ENCODE measurements at places on chromosomes 1 and 21.

- no peak overlapping the region for H3K4me3 ChIP-seq
- no peaks in the 10 kb centered on the region for H3K4me1 ChIP-seq
- no peak for DNase-seq
- H3K36me3 ChIP-seq: no peaks in the 10 kb centered on the region
- H3K27me3 ChIP-seq: no peaks in the 10 kb centered on the region
These were observed 340.1 kb upstream of the RGS18 start for GRCh38 chr1:191818198-191818597.

- no peaks in the 10 kb centered on the region for H3K4me1 ChIP-seq
- no peaks in the 10 kb centered on the region for H3K36me3 ChIP-seq
- no peak overlapping the region for H3K27ac ChIP-seq
- no peak for DNase-seq
- no peaks in the 10 kb centered on the region for H3K27me3 ChIP-seq
- H3K4me3 ChIP-seq: no peak overlapping the region
These were observed 11.8 kb upstream of the MARK1 start for GRCh38 chr1:220516014-220516721.

DNA sequence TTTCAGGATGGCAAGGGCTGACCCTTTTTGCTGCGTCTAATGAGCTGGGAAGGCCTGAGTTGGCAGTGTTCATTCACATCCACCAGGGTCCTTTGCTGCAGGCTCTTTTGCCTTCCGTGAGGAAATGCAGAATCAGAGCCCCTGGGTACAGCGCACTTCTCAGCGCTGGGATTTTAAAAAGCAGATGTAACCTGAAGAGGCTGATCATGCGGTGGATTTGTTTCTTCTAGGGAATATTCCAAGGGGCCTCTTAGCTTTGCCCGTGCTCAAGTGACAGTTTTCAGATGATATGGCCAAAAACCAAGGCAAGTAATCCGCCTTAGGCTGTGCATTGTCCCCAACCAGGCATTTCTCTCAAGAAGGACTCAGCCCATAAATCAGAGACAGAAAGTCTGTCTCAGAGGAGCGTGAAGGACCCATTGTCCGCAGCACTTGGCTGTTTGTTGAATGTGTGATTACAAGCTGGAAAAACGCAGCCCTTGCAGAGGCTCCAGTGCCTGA is 237.6 kb downstream of the PTPRC start:
- H3K36me3 ChIP-seq: no peaks in the 10 kb centered on the region
- no peaks in the 10 kb centered on the region for H3K27me3 ChIP-seq
- no peak for DNase-seq
- no peak overlapping the region for H3K4me3 ChIP-seq

- H3K4me1 ChIP-seq: no peaks in the 10 kb centered on the region
- no peak overlapping the region for H3K4me3 ChIP-seq
- H3K36me3 ChIP-seq: no peaks in the 10 kb centered on the region
- DNase-seq: no peak
These were observed 23.3 kb downstream of the SHISA4 start for GRCh38 chr1:201911826-201912571.

- H3K27ac ChIP-seq: no peak overlapping the region
- H3K27me3 ChIP-seq: no peaks in the 10 kb centered on the region
- no peaks in the 10 kb centered on the region for H3K4me1 ChIP-seq
- no peak overlapping the region for H3K4me3 ChIP-seq
These were observed 193.8 kb downstream of the AK5 start for GRCh38 chr1:77475641-77476040.

DNA sequence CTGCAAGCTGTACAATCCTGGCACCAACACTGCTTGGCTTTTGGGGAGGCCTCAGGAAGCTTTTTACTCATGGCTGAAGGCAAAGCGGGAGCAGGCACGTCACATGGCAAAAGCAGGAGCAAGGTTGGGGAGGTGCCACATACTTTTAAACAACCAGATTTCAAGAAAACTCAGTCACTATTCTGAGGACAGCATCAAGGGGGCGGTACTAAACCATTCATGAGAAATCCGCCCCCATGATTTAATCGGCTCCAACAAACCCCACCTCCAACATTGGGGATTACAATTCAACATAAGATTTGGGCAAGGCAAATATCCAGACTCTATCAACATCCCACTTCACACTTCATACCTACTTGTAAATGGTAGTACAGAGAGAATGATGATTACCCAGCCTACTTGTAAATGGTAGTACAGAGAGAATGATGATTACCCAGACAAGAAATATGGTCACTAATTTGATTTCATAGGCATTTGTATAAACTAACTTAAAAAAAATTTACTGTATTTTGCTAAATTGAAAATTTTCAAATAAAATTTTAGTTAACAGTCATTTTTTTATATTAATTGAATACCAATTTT is 24.9 kb downstream of the ATP5PF start:
- H3K4me3 ChIP-seq: no peak overlapping the region
- H3K36me3 ChIP-seq: no peaks in the 10 kb centered on the region

DNA sequence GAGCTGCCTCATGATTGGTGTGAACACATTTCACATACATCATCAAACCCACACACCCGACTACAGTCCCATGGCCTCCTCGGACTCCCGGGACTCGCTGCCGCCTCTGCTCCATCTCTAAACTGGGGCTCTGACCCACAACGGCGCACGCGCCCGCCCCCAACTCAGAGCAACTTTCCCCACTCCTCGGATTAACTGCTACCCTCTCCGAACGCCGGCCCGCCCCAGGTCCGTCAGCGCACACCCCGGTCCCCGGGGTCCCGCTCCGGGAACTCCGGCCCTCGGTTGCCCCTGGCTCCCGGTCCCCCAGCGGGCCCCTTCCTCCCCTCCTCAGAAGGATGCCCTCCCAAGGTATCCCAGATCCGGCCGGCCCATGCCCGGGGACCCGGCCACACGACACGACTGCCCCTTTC is 740 bp downstream of the DSTYK start:
- H3K27ac ChIP-seq: peak overlapping the region; percentile 80
- peak overlapping the region; percentile 87 for H3K4me3 ChIP-seq
- peaks cover 5% of the 10 kb centered on the region for H3K4me1 ChIP-seq
- peak; percentile 24 for DNase-seq
- H3K36me3 ChIP-seq: no peaks in the 10 kb centered on the region
- H3K27me3 ChIP-seq: peaks cover 2% of the 10 kb centered on the region

DNA sequence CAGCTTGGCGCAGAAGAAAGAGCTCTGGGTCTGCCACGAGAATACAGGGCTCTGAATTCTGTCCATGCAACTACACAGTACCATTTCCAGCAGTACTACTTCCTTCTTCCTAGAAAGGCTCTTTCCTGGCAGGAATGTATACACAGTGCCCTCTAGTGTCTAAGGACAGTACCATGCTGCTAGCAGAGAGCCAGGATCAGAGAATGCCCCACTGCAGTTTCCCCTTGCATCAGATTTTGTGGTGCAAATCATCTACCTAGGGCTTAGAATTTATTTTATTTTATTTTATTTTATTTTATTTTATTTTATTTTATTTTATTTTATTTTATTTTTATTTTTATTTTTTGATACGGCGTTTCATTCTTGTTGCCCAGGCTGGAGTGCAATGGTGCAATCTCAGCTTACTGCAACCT is 50.8 kb downstream of the PAX7 start:
- H3K4me1 ChIP-seq: no peaks in the 10 kb centered on the region
- no peak overlapping the region for H3K27ac ChIP-seq
- no peak overlapping the region for H3K4me3 ChIP-seq
- DNase-seq: peak; percentile 39

DNA sequence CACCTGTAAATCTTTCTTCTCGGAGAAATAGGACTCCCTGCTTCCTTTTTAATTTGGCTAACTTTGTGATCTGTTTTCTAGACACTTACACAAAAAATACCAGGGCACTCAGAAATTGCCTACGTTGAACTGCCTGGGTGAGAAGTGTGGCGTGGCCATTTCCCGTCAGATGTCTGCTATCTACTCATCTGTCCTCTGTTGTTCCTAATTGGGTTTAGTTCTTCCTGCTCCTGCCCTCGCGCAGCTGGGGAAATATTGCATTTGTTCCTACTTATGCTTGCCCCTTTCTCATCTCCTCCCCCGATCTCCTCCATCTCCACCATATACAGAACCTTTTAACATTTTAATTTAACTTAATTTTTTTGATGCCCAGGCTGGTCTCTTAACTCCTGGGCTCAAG is 55.1 kb downstream of the CD58 start:
- no peak overlapping the region for H3K27ac ChIP-seq
- H3K4me1 ChIP-seq: no peaks in the 10 kb centered on the region
- H3K36me3 ChIP-seq: peaks cover 2% of the 10 kb centered on the region
- H3K4me3 ChIP-seq: no peak overlapping the region

DNA sequence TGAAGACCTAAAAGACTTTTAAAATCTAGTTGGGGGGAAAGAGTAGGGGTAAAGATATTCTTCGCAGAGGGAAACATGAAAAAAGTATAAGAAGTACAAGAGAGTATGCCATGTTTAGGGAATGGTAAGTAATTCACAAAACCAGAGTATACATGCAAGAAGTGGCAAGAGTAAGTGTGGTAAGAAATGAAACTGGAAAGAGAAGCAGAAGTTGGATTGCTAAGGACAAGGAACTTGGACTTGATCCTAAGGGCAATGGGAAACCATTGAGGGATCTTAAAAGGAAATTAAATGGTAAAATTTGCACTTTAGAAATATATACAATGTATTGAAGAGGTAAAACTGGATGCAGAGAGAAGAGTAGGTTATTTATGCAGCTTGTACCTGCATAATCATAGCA is 9.2 kb upstream of the ZNF644 start:
- DNase-seq: peak; percentile 33
- H3K27me3 ChIP-seq: no peaks in the 10 kb centered on the region
- no peaks in the 10 kb centered on the region for H3K4me1 ChIP-seq
- H3K27ac ChIP-seq: no peak overlapping the region
- no peak overlapping the region for H3K4me3 ChIP-seq

- no peaks in the 10 kb centered on the region for H3K4me1 ChIP-seq
- H3K27ac ChIP-seq: no peak overlapping the region
- H3K4me3 ChIP-seq: no peak overlapping the region
These were observed 55.9 kb downstream of the CLIC4 start for GRCh38 chr1:24801176-24801575.

- no peaks in the 10 kb centered on the region for H3K36me3 ChIP-seq
- peak; percentile 93 for DNase-seq
- no peaks in the 10 kb centered on the region for H3K4me1 ChIP-seq
- no peak overlapping the region for H3K27ac ChIP-seq
These were observed 4.0 kb upstream of the CSF3R start for GRCh38 chr1:36486439-36487335.

DNA sequence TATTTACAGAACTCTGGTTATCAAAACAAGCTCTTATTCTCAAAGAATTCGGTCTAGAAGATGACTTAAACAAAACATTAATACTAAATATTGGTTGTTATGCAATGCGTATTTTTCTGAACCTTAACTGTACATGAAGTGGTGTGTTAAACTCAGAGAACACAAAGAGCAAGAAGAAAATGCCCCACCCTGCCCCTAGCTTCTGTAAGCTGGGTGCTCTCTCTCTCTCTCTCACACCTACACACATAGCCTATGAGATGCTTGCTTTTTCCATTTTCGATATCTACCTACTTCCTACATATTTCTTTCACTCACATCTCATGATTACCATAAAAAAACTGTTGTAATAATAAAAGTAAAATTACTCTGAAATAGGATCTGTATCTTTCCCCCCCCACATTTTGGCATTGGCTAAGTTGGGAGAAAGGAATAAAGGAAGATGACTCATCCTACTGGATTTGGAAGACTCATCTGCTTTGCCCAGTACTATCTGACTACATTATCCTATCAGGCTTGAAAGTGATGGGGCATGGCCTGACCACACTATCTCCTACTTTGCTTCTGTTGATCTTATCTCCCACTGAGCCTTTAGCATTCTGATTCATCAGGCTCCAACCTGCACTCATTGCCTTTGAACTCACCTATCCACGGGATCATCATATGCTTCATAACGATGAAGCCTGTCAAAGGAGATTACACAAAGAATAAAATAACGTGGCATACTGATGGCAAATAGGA is 2.9 kb downstream of the CRYZ start:
- peak; percentile 4 for DNase-seq
- H3K4me3 ChIP-seq: no peak overlapping the region
- H3K27me3 ChIP-seq: no peaks in the 10 kb centered on the region
- H3K4me1 ChIP-seq: peaks cover 22% of the 10 kb centered on the region

- no peaks in the 10 kb centered on the region for H3K36me3 ChIP-seq
- peaks cover 10% of the 10 kb centered on the region for H3K4me1 ChIP-seq
- peak overlapping the region; percentile 84 for H3K27ac ChIP-seq
- DNase-seq: peak; percentile 58
- no peak overlapping the region for H3K4me3 ChIP-seq
These were observed 71.0 kb downstream of the PDE9A start for GRCh38 chr21:42724226-42724920.

DNA sequence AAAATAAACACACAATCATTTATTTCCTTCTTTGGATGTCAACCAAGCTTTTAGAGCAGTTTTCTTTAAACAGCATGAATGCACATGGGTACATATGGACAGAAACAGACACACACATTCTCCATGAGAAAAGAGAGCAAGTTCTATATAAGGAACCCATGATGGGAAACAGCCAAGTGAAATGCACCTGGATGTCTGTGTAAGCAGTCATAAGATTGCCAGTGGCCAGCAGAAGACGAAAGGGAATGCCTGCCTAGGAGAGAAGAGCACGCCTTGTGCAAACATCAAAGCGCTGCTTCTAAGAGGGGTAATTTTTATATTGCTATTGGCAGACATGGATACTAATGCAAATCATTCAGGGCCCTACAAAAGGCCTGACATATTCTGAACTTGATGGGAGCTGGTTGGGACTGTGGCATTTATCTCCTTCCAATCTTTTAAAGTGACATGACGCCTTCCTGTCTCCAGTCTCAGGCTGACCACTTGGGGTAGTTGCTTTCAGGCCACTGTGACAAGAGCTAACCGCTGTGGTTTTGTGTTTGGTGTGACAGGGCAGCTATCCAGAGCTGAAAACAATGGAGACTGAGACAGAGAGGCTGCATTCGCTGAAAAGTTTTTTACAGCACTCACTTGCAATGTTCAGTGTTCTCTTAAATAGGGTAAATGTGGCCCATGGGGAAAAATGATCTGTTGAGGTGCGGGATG is 75.0 kb upstream of the DPT start:
- peaks cover 32% of the 10 kb centered on the region for H3K4me1 ChIP-seq
- H3K27ac ChIP-seq: no peak overlapping the region
- DNase-seq: peak; percentile 58
- no peaks in the 10 kb centered on the region for H3K27me3 ChIP-seq

- DNase-seq: no peak
- H3K27me3 ChIP-seq: no peaks in the 10 kb centered on the region
- H3K27ac ChIP-seq: no peak overlapping the region
These were observed 276.9 kb upstream of the SNX7 start for GRCh38 chr1:98384461-98385141.

- no peaks in the 10 kb centered on the region for H3K27me3 ChIP-seq
- no peak for DNase-seq
- peaks cover 34% of the 10 kb centered on the region for H3K4me1 ChIP-seq
- H3K27ac ChIP-seq: no peak overlapping the region
- no peaks in the 10 kb centered on the region for H3K36me3 ChIP-seq
- no peak overlapping the region for H3K4me3 ChIP-seq
These were observed 151.6 kb upstream of the CAMK1G start for GRCh38 chr1:209431813-209432442.
